DMS153 (cell line): ENCODE measurements at places on chromosomes 6 and 20.

DNA sequence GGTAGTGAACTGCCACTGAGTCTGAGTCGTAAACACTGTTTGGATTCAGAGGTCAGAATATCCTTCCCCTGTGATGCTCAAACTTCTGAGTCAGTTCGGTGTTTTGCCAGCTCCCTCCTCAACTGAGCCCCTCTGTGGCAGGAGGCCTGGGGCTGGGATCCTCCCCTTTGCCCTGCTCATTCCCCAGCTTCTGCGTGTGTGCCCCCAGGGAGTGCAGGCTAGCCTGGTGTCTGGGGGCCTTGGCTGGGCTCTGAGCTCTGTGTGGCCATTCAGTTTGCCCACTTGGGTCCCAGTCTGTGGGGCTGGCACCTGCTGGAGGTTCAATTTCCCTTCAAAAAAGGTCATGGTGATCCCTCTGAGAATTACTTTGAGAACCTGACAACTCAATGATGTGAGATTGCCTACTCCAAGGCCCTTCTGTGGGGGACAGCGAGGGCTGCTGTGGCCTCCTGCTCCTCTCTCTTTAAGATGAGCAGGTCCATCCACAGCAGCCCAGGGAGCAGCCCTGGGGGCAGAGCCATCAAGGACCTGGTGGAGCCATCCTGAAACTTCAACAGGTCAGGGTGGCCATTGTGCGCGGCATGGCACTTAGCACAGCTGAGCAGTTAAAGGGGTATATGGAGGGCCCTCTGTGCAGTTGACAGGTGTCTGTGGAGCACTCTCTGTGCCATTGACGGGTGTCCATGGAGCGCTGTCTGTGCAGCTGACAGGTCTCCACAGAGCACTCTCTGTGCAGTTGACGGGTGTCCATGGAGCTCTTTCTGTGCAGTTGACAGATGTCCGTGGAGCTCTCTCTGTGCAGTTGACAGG is 147.2 kb downstream of the SYCP2 start:
- no peak for DNase-seq

DNA sequence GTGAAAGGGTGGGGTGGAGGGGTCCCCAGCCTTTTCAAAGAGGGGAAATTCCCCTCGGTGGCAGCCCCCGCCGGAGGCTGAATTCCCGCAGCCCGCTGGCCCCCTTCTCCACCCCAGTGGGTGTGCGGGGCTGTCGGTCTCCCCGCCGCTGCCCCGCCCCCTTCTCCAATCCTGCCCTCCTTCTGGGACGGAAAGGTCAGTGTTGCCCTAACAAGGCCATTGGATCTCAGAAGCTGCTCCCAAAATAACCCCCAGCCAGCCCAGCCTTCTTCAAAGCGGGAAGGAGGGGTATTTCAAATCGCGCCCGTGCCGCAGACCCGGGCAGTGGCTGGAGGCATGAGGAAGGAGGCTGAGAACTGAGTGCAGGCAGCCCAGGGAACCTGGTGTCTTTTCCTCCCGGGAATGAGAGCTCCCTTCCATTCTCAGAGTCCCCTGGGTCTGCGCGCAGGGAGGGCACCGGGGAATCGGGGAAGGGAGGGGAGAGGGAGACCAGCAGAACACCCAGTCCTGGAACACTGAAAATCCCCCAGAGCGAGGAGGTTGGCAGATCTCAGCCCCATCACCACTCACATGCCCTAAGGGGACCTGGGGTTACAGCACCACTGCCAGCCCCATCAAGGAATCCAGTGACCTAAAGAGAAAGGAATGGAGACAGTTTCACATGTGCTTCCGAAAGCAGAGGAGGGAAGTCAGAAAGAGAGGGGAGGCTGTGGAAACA is at the start of gene JPH2:
Gene JPH2, minus strand, starts transcription at position 135 of the 718 bp plus-strand sequence. CDS start 483 bp downstream, outside the sequence.
- no peak for DNase-seq

DNA sequence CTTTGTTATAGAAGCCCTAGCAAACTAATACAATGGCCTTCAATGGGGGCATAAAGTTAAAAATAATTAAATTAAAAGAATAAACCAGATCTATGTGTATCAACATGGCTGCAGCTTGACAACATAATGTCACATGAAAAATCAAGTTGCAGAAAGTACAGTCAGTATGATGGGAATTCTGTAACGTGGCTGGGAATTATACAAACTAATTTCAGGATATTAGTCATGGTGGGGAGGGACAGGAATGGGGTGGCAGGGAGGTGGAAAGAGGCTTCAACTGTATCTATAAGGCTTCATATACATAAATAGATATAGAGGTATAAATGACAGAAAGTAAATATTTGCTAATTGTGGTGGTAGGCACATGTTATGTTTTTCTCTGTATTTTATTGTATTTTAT is 107.1 kb downstream of the UNC5CL start:
- DNase-seq, result no peak

GRCh38 chr20:32575227-32575581 is 9.9 kb downstream of the NOL4L start:
- DNase-seq, result no peak

DNA sequence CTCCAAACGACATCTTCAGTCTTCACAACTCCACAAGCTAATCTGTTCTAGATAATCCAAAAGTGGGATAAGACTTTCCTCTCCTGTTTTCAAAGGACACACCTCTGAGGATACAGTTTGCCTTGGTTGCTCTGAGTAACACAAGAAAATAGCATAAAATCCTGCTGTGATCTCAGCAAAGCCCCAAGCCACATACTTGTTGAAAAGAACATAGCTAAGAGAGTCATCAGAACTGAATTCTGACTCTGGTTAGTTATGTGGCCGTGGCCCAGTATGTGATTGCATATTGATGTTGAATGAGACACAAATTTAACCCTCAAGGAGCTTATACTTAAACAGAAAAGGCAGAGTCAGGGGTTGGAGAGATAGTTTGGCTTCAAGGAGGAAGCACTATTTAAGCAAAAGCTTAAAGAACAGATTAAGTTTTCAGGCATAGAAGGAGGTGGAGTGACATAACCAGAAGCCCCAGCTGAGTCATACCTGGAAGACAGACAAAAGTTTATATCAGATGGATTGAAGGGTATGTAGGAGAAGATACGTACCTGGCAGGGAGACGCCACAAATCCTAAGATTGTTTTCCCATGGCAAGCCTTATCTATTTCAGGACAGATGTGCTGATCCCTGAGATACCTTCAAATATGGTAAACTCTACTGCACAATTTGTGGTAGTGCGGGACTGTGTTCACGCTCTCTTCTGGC is 41.2 kb downstream of the OPN5 start:
- DNase-seq, result no peak

GRCh38 chr6:71197267-71197666 is 91.3 kb upstream of the OGFRL1 start:
- no peak for DNase-seq

DNA sequence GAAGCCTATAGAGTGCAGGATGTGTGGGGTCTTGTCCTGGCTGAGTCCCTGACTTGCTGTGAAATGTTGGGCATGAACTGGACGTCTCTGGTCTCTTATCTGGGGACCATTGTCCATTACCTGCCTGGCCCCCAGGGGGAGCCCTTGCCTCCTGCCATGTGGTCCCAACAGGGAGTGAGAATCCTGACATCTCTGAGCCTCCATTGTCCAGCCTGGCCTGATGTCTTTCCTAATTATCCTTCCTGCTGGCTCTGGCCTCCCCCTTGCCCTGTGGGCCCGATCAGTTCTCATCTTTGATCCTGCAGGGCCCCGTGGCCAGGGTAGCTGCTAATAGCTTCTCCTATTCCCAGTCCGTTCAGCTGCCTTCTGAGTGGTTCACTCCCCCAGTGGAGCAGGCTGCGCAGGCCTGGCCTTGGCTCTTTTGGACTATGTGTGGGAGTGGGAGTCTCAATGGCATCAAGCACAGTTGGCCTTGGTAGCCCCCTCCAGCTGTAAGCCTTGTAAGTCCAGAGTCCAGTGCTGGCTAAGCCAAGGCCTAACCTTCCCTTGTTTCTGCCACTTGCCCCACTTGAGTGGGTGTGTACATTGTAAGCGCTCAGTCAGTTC is 77.9 kb upstream of the RALY start:
- no peak for DNase-seq

DNA sequence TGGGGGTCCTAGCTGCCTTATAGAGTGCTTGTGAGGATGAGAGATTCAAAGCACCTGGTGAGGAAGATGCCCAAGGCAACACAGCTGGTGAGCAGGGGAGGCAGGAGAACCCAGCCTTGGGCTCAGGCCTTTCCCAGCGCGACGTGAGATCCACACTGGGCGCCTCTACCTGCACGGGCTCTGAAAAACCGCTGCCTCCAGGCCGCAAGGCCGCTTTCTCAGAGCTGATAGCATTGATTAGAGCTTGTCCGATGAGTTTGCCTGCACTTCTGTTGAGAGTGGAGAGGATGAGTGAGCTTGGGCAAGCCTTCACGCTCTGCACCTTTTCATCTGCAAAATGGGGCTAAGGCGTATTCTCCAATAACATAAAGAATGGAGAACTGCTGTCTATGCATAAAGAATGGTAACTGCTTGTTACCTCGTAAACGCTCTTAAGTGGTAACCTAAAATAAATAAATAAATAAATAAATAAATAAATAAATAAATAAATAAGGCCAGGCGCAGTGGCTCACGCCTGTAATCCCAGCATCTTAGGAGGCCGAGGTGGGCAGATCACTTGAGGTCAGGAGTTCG is 916 bp downstream of the PABPC1L start:
- DNase-seq, result no peak

DNA sequence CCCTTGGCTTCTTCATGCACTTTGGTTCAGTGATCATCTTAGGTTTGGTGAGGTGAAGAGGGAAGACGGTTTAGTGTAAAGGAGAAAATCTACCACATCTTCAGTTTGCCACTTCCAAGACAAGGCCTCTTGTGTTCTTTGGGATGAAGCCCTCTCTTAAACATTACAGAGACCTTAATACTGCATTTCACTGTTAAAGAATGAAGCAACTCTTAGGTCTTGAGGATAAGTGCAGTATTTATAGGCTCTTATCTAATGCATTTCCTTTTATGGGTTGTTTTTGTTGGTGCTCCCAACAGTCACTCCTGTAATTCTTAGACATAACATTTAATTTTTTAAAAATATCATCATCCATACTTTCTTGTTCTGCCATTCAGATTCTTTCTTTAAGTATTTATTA is 139.9 kb upstream of the LAMP5 start:
- no peak for DNase-seq

- DNase-seq, result no peak
Measured at GRCh38 chr6:170011204-170012036, 260.0 kb downstream of the ERMARD start.

GRCh38 chr6:145309842-145310535 is 425.3 kb downstream of the EPM2A start:
- no peak for DNase-seq

DNA sequence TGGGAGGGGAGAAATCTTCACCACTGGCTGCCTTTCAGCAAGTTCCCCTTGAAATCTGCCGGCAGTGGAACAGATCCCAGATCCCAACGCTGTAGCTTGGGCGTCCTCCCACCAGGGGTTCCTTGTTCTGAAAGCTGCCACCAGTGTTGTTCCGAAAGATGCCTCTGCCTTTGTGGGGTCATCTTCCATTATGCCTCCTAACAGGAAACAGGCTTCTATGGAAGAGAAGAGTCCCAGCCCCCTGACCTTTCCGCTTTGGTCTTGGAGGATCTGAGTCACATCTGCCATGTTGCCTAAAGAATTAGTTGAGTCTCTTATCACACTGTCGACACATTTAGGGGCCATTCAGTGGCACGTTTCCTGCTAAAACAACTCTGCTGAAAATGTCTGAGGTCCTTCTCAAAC is 57.5 kb upstream of the NFATC2 start:
- no peak for DNase-seq

GRCh38 chr6:41976794-41977484 is 35.3 kb upstream of the CCND3 start:
- no peak for DNase-seq

DNA sequence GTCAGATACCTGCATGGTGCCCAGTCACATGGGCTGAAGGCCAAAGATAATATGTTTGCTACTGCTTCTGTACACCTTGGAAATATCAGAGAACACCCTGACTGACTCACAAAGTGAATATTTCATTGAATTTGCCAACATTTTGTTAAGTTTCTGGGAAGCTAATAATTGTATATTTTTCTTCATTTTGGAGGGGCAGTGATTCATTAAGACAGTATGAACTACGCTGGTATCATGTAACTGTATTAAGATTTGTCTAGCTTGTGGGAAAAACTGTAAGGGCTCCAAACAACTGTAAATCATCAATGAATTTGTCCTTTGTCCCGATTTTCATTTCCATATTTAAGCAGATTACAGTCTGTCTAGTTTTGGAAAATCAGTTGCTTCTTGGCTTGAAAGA is 102.3 kb upstream of the CCN2 start:
- DNase-seq, result no peak

- DNase-seq, result no peak
Measured at GRCh38 chr20:56433221-56433879, 21.3 kb downstream of the CASS4 start.

DNA sequence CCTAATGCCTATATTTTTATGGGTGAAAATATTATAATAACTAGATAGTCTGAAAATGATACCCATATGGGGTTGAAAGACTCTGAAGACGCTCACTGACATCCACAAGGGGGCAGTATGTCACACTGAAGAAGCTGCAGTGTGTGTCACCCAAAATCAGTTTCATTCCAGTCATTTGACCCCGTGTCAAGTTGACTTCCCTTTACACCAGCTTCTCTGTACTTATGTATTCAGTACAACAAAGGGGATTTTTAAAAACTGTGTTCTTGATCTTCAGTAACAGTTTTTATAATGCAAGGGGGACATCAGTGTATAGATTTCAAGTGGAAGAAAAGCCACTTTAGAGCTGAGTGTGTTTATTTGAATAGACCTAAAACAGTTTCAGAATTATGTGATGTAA is 19.3 kb downstream of the FAXC start:
- DNase-seq, result peak; percentile 33

DNA sequence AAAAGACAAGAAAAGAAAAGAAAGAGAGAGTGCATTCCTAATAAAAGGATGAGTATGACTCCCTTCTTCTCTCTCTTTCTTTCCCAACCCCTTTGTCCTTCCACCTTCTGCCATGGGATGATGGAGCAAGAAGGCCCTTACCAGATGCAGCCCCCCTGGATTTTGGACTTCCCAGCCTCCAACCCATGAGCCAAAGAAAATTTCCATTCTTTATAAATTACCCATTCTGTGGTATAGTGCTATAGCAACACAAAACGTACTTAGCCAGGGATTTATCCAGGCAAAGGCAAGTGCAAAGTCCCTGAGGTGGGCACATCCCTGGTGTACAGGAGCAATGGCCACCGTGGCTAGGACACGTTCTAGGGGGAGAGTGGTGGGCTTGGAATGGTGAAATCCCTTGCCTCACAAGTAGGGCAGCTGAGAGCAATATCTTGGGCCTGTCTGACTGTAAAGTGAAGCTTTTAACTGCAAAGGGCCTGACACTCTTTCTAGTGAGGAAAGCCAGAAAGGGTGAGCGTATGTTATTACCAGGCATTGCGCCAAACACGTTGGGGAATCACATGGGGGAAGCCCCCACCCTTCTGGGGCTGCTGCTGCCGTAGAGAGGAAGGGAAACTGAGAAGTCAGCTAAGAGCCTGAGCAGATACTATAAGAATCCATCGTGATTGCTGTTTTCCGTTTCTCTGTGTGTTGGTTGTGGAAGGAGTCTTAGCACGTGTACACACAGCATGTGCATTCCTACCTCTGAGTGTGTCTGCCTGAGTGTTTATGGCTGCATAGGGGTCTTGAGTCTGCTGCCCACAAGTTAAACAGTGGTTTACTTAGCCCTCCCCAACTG is 50.7 kb upstream of the SIRPA start:
- no peak for DNase-seq
